ENCODE measurements at places on chromosomes 11 and 22.

DNA sequence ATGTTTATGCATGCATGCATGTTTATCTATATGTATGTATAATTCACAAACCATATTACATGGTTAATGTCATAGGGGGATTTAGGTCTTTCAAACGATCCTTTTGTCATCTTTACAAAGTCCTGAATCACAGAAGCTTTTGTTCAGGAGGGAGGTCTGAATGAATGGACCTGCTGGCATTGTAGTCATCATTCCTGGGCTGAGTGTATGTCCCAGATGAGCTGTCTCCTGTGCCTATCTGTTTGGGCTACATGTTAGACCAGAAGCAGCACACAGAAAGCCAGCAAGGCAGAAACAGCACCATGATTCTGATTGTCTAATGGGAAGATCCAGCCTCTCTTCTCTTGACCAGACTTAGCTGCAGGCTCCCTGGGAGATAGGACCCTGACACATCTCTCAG, 69.5 kb downstream of the ADM start:
- no peak for DNase-seq

- DNase-seq = no peak
Observed at GRCh38 chr22:23806837-23807236, 20.1 kb downstream of the SMARCB1 start.

GRCh38 chr22:46091277-46091977, 58.9 kb upstream of the PPARA start:
- no peak for DNase-seq

DNA sequence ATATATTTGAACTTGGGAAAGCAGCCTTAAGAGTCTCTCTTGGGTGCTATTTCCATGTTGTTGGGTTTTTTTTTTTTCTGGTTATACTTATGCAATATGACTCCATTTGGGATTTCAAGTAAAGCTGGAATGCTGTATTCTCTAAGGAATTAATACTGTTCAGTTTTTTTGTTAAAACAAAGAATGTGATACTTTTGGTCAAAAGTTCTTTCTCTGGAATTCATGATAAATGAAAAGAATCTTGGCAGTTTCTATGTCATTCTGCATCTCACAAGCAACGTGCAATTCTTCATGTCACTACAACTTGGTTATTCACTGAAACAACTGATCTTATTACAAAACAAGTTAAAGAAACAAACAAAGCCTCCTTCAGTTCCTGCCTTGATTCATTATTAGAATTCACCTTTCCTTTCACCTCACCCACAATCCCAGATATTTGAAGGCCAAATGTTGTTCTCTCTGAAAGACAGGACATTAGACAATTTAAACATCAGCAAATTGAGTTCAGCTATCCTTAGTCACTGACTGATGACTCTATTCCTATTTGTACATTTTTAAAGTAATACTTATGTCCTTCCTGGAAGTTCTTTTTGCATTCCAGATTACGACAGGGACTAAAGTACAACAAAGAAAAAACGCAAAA, 176.2 kb downstream of the SBF2 start:
- DNase-seq = no peak

DNA sequence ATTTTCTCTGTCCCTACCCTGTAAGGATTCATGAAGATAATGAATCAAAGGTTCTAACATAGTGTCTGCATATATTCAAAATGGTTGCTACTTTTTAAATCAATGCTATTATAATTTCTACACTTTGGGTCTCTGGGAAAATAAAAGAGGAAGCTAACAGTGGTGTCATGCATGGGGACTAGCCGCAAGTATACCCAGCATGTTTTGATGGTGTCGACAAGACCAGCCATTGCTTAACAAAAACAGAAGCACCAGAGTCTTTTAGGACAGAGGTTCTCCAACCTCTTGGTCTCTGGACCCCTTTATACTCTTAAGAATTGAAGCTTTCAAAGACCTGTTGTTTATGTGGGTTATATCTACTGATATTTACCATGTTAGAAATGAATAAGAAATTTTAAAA, 37.8 kb downstream of the RNF141 start:
- DNase-seq = no peak

- DNase-seq = no peak
Observed at GRCh38 chr11:77069336-77069968, 2.7 kb downstream of the CAPN5 start.

GRCh38 chr11:134082990-134083389, 14.1 kb downstream of the JAM3 start:
- DNase-seq = no peak

DNA sequence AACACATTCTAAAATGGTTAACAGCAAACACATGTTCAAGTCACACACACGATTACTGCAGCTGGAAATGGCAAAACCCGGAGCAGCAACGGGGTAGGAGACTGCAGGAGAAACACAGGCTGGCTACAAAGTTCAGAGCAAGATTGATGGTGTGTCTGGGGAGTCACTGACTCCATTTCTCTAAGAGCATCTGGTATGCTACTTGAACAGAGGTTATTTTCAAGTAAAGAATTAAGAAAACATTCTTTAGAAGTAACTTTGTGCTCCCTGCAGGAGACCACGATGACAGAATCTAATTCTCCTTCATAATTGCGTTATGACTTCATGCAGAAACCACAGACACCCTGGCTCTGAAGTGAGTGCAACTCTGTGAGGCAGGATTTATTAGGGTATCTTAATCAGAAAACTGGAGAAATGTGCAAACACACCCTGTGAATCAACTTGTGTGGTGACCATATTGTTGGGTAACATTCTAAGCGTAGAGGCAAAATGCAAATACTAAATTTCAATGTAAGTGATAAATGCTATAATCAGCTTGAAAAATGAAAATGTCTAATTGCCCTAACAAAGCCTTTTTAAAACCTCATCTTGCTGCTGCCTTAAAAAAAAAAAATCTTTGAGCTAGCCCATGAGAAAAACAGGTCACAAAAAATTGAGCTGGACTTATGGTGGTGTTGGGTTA, 303.0 kb downstream of the CADM1 start:
- DNase-seq = no peak

GRCh38 chr11:65366340-65366773, 11.8 kb downstream of the TIGD3 start:
- peak; percentile 61 for DNase-seq

GRCh38 chr11:45925550-45925949, 3.1 kb downstream of the LARGE2 start:
- DNase-seq = no peak

GRCh38 chr11:35192347-35192746, 53.4 kb downstream of the CD44 start:
- DNase-seq = no peak

- DNase-seq = no peak
Observed at GRCh38 chr11:120704256-120704750, 192.8 kb downstream of the GRIK4 start.

- no peak for DNase-seq
Observed at GRCh38 chr22:23073526-23074229, 3.4 kb downstream of the GNAZ start.

DNA sequence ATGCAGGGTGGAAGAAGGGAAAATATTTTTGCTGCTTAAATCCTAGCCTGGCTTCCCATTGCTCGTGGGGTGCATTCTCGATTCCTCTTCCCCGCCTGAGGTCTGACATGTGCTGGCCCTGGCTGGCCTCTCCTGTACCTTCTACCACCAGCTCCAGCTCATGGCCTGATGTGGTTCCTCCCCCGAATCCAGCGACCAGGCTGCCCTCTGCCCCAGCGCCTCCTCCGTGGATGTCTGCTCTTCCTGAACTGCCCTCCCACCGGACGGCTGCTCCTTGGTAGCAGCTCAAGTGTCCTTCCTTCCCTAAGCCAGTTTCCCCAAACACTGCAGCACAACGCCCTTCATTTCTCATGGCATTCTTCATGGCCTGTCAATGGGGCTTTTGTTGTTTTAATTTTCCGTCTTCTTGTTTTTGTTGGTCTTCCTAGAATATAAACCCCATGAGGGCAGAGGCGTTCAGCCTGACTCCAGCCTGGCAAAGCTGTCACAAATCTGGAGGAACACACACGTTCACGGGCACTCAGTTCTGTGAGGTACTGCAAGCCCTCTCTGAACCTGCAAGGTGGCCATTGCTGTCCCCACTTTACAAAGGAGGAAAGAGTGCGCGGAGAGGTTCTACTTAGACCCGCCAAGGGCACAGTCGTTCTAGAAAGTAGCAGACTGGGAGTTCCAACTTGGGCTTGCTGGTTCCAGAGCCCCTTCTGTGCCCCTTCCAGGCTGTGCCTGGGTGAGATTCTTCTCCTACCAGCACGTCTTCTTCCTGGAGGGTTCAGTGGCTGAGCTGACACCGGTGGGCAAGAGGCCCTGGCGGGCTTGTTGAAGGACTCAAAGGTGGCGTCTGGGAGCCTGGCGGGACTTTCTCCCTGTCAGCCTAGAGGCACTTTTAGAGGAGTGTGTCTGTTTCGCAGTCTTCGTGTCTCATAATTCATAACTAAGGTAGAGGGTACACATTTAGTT, 953 bp upstream of the LRP5 start:
- DNase-seq = no peak

DNA sequence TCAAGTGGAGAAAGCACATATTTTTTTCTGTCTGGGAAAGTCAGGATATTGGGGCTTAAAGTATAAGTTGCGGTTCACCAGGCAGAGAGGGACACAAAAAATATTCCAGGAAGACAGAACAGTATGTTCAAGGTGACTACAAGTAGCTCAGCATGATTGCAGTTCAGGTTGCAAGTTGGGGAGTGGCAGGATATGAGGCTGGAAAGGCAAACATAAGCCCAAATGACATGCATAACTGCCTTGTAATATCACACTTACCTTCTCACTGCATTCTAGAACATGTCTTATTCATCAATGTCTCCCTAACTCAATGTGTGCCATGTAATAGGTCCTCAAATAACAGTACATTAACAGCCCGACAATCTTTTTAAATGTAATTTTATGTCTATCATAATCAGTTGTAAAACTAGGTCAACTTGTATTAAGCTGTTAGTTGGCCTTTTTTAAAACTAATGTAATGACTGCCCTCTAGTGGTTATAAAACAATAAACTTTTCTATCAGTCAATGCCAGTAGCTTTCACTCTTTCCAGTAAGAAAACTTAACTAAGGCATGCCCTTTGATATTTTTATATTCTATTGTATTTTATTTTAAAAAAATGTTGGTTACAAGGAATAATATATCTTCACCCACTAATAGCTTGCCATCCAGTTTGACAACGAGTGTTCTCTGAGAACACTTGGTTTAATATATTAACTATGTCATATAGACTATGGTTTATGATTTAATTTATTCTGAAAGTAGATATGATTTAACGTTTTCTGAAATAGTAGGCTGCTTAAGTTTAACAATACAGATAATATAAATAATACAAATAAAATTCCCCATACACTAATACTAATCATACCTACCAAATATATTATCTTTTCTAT, 39.4 kb upstream of the CFAP300 start:
- peak; percentile 26 for DNase-seq

- DNase-seq = no peak
Observed at GRCh38 chr22:41979423-41980250, 10.4 kb downstream of the SEPTIN3 start.

GRCh38 chr11:49851971-49852389, 100.2 kb upstream of the OR4C13 start:
- no peak for DNase-seq

DNA sequence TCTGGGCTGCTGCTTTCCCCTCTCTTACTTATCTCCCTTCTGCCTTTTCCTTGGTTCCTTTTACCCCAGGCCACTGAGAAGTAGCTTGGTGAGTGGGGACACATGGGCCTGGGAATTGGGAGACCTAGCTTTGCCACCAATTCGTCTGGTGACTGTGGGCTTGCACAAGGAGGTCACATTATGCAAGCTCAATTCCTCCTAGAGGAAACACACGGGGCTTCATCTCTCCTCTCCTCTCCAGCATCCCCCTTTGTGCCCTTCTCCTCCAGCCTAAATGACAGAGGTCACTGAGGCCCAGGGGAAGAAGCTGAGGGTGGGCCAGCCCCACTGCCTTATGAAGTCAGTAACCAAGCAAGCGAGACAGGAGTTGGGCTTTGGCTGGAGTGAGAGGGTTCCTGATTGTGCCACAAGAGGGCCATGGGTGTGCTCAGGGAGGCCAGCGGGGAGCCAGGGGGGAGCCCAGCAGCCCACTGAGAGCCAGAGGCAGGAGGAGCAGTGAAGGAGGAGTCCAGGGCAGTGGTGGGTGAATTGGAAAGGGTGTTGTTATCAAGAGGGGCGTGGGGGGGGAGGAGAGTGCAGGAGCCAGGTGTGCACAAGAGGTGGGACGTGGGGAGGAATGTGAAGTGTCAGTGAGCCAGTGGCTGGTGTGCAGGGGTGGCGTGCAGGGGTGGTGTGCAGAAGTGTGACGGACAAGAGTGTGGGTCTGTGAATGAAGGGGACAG, 2.0 kb downstream of the CLCF1 start:
- DNase-seq = no peak

- DNase-seq = no peak
Observed at GRCh38 chr11:37406651-37407050, 808.6 kb upstream of the RAG2 start.

GRCh38 chr11:105718641-105719040, 108.8 kb downstream of the GRIA4 start:
- no peak for DNase-seq

- no peak for DNase-seq
Observed at GRCh38 chr11:11383995-11384394, 30.9 kb upstream of the CSNK2A3 start.

GRCh38 chr22:29801153-29801552, 34.0 kb downstream of the UQCR10 start:
- DNase-seq = peak; percentile 8

DNA sequence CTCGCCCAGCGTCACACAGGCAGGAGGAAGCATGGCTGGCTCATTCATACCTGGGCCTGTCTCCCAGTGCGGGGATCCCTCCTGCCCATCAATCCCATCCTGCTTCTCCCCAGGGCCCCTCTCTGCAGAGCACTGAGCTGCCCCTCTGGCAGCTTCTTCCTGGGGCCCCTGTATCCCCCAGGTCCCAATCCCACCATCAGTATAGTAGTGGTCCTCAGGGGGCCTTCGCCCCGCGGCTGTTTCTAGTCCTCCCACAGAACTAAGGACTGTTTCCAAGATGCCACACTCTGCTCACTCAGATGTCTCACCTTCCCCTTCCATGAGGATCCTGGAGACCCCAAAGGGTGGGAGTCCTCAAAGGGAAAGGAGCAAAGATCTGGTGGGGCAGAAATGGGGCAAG, 97.6 kb downstream of the PDE2A start:
- DNase-seq = no peak

GRCh38 chr11:85848006-85848405, 7.2 kb upstream of the CCDC83 start:
- no peak for DNase-seq

DNA sequence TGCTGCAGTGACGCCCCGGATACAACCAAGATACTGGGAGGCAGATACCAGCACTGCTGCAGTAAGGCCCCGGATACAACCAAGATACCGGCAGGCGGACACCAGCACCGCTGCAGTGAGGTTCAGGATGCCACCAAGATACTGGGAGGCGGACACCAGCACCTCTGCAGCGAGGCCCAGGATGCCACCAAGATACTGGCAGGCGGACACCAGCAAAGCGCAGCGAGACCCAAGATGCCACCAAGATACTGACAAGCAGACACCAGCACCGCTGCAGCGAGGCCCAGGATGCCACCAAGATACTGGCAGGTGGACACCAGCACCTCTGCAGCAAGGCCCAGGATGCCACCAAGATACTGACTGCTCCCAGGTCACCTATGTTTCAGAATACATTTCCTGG, 225.2 kb downstream of the BRD1 start:
- no peak for DNase-seq

- DNase-seq = no peak
Observed at GRCh38 chr11:13761716-13762115, 93.2 kb downstream of the FAR1 start.

GRCh38 chr11:88308576-88308975, 29.0 kb downstream of the CTSC start:
- no peak for DNase-seq
